ENCODE measurements at places on chromosomes 6 and 20.
A peak's percentile ranks its signal among the peaks of the same experiment; 100 is the strongest.

- DNase-seq: no peak
These were observed 5.5 kb downstream of the MYLK4 start for GRCh38 chr6:2745246-2745645.

- DNase-seq: no peak
These were observed 14.7 kb downstream of the CLDN20 start for GRCh38 chr6:155278319-155279049.

- DNase-seq: no peak
These were observed 1.4 kb downstream of the SOX12 start for GRCh38 chr20:326645-327185.

DNA sequence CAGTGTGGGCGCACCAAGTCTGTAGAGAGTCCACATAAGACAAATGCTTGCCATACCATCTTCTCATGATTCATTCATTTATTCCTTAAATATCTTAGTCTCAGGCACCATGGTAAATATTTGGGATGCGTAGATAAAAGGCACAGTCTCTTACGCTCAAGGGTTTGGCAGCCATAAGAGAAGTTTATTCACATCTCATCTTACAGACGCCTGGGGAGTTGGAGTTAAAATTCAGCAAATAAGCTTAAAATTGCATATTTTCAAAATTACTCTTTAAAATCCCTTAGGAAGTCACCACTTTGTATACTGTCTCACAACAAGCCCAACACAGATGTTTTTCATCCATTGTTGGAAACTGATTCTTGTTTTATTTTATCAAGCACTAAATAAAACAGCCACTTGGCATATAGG lies 363.3 kb downstream of the KIF16B start:
- no peak for DNase-seq

DNA sequence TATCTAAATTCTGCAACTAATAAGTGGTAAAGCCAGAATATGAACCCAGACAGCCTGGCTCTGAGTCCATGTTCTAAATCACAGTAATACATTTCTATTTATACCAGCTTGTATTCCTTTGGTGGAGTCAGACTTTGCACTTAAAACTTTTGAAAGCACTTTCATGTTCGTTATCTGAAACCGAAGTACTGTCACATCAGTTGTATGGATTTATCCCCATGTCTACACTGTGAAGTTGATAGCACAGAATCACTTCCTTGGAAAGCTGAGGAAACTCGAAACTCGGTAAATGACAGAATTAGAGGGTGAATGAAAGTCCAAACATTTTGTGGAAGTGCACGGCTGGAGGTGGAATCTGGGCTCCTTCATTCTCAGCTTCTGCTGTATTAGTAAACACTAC lies 28.3 kb upstream of the CTAGE9 start:
- no peak for DNase-seq

GRCh38 chr6:142925575-142926110 lies 19.3 kb downstream of the HIVEP2 start:
- no peak for DNase-seq

GRCh38 chr6:68086199-68086598 lies 548.9 kb upstream of the ADGRB3 start:
- no peak for DNase-seq

GRCh38 chr6:151765444-151765886 lies 42.0 kb upstream of the ESR1 start:
- DNase-seq: peak; percentile 19

- no peak for DNase-seq
These were observed 213.2 kb upstream of the MANEA start for GRCh38 chr6:95364016-95364604.

- DNase-seq: no peak
These were observed 701 bp downstream of the RFX6 start for GRCh38 chr6:116877743-116878142.

- DNase-seq: no peak
These were observed 12.5 kb upstream of the TMEM30A start for GRCh38 chr6:75296811-75297779.

GRCh38 chr20:14337400-14338171 lies at the start of gene FLRT3:
FLRT3 (minus strand) TSS chr20:14337612; CDS start chr20:14327506, 10,106 bp downstream.
- DNase-seq: no peak

DNA sequence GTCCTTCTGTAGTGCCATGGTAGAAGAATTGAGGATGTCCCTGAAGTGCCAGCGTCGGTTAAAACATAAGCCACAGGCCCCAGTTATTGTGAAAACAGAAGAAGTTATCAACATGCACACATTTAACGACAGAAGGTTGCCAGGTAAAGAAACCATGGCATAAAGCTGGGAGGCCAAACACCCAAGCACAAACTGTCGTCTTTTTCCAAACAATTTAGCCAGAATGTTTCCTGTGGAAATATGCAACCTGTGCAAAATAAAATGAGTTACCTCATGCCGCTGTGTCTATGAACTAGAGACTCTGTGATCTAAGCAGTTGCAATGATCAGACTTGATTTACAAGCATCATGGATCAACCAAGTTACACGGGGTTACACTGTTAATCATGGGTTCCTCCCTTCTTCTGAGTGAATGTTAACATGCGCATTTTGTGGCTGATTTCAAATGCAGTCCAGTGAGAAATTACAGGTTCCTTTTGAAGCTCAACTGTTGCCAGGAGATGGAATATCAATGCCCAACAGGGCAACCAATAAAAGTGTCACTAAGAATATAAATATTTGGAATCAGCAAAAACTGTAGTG lies 674.9 kb downstream of the GRIK2 start:
- no peak for DNase-seq

DNA sequence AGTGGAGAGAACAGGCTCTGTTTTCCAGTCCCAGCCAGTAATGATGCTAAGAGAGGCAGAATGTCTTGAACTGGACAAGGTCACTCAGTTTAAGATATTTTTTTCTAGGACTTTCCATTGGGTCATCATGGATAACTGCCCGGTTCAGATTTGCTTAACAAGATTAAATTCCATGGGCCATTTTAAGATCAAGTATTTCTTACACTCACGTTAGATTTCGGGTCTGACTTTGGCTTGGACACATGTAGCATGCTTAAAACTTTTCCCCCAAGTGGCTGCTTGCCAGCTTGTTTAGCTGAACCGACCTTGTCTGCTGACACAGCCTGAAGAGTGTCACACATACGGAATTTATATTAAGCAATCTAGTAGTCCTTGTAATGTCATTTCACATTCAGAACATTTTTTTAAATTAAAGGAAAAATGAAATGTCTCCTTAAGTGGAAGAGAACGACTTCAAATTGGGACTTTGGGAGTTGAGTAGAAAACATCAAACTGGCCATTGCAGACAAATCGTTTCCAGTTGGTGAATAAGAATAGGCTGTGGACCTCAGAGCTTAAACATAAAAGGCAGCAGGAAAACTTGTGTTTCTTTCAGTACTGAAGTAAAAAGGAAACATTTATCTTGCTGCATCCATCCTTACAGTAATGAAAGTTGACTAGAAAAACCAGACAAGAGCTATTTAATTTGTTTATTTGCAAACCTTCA lies 29.0 kb downstream of the ARMC2 start:
- DNase-seq: no peak

DNA sequence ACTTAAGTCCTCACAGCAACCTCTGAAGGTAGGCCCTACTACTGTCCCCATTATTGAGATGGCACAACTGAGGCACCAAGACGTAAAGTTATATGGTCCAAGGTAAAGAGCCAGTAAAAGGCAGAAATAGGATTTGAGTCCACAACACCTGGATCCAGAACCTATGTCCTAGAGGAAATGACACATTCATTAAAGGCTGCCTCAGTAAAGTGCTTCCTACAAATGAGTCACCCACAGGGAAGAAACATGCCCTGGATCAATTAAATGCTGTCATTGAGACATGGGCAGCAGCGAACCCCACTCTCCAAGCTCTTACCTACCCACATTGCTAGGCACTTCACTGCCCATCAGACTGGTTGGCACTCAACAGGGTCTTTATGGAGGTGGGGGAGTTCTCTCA lies 600.9 kb downstream of the PTPRT start:
- no peak for DNase-seq

- DNase-seq: no peak
These were observed 405.7 kb upstream of the CITED2 start for GRCh38 chr6:139779988-139780774.

GRCh38 chr20:49775229-49775693 lies 37.4 kb upstream of the SLC9A8 start:
- no peak for DNase-seq

DNA sequence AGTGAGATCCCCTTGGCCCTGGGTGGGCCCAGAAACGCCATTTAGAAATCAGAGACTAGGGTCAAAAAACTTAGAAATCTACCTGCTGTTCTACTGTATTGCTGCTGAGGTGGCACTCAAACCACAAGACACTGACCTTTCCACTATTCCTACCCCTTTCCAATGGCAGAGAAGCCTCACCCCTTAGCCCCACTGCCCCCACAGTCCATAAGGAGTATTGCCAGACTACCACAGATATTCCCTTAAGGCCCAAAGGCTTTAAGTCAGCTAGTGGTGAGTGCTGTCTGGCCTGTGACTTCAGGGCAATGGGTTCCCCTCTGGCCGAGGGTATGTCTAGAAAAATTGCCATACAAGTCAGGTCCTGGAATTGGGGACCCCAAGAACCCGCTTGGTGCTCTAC lies 656.1 kb downstream of the COL12A1 start:
- no peak for DNase-seq

DNA sequence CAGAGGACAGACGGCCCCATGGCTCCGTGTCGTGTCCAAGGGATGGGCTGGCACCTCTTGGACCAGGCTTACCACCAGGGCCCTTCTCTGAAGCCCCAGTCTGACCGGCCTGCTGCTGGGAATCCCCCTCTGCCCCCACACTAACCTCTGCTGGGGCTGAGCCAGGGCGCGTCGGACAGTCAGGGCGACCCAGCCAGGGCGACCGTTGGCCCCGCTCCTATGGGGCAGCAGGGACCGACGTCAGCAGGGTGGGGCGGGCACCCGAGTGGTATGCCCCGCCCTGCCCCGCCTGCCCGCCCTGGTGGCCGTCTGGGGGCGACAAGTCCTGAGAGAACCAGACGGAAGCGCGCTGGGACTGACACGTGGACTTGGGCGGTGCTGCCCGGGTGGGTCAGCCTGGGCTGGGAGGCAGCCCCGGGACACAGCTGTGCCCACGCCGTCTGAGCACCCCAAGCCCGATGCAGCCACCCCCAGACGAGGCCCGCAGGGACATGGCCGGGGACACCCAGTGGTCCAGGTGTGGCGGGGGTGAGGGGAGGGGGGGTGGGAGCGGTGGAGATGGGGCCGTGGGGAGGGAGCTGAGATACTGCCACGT lies at the start of gene SLC17A9:
Gene SLC17A9, plus strand, starts transcription at position 337 of the 595 bp plus-strand sequence. Its CDS starts 122 bp downstream, at position 459.
- DNase-seq: no peak

- DNase-seq: no peak
These were observed 418.5 kb upstream of the JARID2 start for GRCh38 chr6:14827354-14827753.

DNA sequence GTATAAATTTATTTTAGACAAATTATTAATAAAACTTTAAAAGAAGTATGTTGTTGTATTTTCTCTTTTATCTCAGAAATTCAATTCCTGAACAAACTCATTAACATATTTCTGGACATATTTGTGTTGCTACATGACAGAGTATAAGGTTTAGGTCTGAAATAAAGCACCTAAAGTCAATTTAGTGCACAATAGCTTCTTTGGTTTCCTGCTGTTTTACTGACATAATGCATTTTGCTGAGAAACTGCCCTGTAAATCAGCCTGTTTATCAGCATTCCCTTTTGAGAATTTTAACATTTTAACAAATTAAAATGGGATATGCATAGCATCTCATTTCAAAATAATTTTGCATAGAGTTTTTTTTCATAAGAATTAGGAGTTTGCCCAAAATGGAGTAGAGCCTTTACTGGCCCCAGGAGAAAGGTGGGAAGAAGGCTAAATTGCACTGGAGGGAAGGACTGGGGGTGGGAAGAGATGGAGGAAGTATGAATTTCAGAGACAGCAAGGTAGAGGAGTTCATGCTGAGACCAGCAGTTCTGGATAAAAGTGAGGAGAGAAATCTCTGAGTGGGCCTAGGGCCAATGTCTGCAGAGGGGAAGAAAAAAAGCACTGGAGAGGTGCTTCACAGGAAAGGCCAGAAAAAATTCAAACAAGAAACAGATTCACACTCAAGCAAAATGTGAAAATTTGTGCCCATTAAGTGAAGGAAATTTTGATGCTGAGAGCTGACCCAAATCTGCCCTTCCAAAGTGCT lies 324.2 kb upstream of the HSF2 start:
- no peak for DNase-seq

GRCh38 chr6:133108419-133108818 lies 132.7 kb upstream of the EYA4 start:
- DNase-seq: no peak

GRCh38 chr6:43636308-43636659 lies 644 bp downstream of the MAD2L1BP start:
- DNase-seq: no peak

GRCh38 chr6:138393871-138394783 lies 9.9 kb upstream of the HEBP2 start:
- DNase-seq: no peak

Measured in central memory CD8-positive, alpha-beta T cell (primary cell).